ENCODE measurements at places on chromosomes 11 and 22.
A peak's percentile ranks its signal among the peaks of the same experiment; 100 is the strongest.

GRCh38 chr22:30004694-30005093, 75.6 kb upstream of the HORMAD2 start:
- no peak for DNase-seq

- no peak for DNase-seq
These were observed 48.3 kb upstream of the PHOX2A start for GRCh38 chr11:72292106-72292785.

GRCh38 chr11:4882543-4882942, 843 bp downstream of the OR51T1 start:
- no peak for DNase-seq

GRCh38 chr11:134275534-134276395, at the start of gene GLB1L3:
Gene GLB1L3 (plus strand): TSS chr11:134276379. CDS start chr11:134276741, 362 bp downstream.
- no peak for DNase-seq

DNA sequence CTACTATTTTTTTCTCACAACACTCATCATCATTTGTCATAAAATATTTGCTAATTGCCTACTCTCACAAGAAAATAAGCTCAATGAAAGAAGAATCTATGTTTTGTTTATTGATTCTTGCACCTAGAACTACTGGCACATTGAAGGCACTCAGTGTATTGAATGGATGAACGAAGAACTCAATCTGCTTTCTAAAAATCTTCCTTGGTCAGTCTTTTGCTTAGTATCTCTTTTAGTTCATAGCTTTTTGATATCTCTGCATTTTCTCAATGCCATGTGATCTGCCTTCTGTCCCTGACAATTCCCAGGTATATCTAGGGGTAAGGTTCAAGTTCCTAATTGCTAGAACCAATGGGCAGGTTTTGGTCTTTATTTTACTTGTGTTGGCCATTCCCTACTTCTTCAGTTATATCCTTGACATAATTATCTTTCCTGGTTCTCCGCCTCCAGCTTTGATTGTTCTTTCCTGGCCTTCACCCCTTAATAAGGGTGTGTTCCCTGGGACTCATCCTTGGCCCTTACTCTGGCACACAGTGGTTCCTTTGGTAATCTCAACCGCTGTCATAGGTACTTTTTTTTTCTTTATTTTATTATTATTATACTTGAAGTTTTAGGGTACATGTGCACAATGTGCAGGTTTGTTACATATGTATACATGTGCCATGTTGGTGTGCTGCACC, 96.4 kb downstream of the CCDC83 start:
- no peak for DNase-seq

- DNase-seq: no peak
These were observed 8.4 kb downstream of the CBX6 start for GRCh38 chr22:38863531-38864131.

- no peak for DNase-seq
These were observed 35.7 kb upstream of the LRRC10B start for GRCh38 chr11:61472868-61473267.

GRCh38 chr11:76771446-76772099, 11.6 kb upstream of the TSKU start:
- no peak for DNase-seq

- DNase-seq: no peak
These were observed 1190.9 kb downstream of the BRD1 start for GRCh38 chr22:48636746-48637145.

DNA sequence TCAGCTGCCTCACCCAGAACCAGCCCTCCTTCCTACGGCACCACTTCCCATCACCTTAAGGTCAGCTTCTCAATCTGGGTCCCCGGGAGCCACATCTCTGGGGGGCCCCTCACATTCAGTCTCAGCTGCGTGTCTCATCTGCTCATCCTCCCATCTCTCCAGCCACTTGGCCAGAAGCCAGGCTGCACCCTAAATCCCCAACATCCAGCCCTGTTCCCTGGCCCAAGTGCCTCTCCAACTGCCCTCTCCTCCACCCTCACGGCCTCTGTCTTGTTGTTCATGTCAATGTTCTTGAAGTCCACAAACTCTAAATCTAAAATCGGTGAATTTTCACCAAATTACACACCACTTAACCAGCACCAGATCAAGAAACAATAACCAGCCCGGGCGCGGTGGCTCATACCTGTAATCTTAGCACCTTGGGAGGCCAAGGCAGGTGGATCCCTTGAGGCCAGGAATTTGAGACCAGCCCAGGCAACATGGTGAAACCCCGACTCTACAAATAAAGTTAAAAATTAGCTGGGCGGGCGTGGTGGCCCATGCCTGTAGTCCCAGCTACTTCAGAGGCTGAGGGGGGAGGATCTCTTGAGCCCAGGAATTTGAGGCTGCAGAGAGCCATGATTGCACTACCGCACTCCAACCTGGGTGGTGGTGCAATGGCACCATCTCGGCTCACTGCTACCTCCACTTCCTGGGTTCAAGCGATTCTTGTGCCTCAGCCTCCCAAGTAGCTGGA, 33.7 kb downstream of the A4GALT start:
- DNase-seq: no peak

DNA sequence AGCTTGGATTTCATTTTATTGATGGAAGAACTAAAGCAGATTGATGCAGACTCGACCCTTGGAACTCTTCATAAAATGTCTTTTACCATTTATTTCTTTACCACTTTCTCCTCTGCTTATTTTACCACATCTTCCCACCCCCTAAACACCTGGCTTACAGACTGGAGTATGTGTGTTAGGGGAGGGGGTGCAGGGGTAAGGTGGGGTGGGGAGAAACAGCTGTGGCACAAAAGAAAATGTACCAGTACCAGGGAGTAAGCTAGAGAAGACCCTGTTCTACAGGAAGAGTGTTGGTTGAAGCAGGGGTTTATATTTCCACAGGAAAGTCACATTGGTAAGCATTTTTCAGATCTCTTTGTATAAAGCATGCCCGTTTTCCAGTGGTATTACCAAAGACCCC, 312.7 kb upstream of the MTNR1B start:
- no peak for DNase-seq

- peak; percentile 37 for DNase-seq
These were observed 754 bp downstream of the NUP50 start for GRCh38 chr22:45164270-45165088.
